ENCODE measurements at places on chromosomes 12 and 14. TPM values are rescaled to one million over a fixed set of nuclear protein-coding genes. Genes with fewer than 3 reads are reported as not detected.

Gene KRT73
- not detected for total RNA-seq

Gene MBIP
- total RNA-seq, result 8.9 TPM

Gene PLEKHD1
- 0.32 TPM for total RNA-seq

Gene SLC10A1
- total RNA-seq, result not detected

Gene ALX1
- total RNA-seq, result not detected

Gene RAPGEF3
- total RNA-seq, result 37.3 TPM

Gene RND1
- total RNA-seq, result 0.41 TPM

Gene PTGER2
- 0.76 TPM for total RNA-seq

Gene CPM
- total RNA-seq, result 7.5 TPM

Gene CD27
- not detected for total RNA-seq

Gene DHRS7
- 34.6 TPM for total RNA-seq

Gene MOAP1
- total RNA-seq, result 52.5 TPM

Gene TPH2
- not detected for total RNA-seq

Gene SNAPC1
- total RNA-seq, result 11.8 TPM

Gene POTEM
- not detected for total RNA-seq

Gene FGF6
- not detected for total RNA-seq

Gene THAP2
- total RNA-seq, result 7.4 TPM

Gene ARMH4
- total RNA-seq, result 5.5 TPM

Gene BDKRB1
- not detected for total RNA-seq

Gene SERPINA10
- not detected for total RNA-seq

Gene CCDC88C
- total RNA-seq, result 3.6 TPM

Gene KERA
- not detected for total RNA-seq

Gene OTX2
- total RNA-seq, result not detected

Gene SOX5
- total RNA-seq, result 3.2 TPM

Gene IQSEC3
- 2.3 TPM for total RNA-seq

Gene RPL10L
- total RNA-seq, result not detected

Gene COX6A1
- 135 TPM for total RNA-seq

Gene MSRB3
- 148 TPM for total RNA-seq

Gene SPPL3
- 30.4 TPM for total RNA-seq

Gene CMKLR1
- 10.6 TPM for total RNA-seq

Measured in Right ventricle myocardium inferior (tissue), 1 donor.